Psoas muscle (tissue), 8 donors: ENCODE measurements at places on chromosomes 2 and 18.
A peak's percentile ranks its signal among the peaks of the same experiment; 100 is the strongest.

DNA sequence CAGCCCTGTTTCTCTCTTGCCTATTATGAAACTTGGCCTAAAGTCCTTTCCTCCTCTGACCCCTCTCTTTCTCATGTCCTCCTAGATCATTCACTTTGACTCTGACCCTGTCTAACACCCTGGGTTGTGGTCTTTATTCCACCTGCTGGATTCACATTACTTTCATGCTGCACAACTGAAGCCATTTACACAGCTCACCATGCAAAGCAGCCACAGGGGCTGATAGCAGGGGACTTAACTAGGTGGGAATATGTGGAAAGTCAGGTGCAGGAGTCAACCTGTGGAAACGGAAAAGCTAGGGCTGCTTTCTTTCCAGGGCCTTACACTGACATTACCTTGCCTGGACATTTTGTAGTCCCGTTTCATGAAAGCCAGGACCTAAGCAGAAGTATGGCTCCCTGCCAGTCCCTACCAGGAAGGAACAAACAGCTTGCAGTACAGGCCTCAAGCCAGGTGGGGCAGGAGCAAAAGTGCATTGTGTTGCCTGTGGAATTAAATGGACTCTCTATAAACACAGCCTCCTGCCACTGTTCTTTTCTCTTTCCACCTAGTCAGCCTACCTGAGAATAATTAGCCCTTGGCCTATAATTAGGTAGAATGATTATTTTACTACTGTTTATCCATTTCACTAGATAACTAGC lies 11.8 kb downstream of the MAPRE3 start:
- peak; percentile 84 for DNase-seq

DNA sequence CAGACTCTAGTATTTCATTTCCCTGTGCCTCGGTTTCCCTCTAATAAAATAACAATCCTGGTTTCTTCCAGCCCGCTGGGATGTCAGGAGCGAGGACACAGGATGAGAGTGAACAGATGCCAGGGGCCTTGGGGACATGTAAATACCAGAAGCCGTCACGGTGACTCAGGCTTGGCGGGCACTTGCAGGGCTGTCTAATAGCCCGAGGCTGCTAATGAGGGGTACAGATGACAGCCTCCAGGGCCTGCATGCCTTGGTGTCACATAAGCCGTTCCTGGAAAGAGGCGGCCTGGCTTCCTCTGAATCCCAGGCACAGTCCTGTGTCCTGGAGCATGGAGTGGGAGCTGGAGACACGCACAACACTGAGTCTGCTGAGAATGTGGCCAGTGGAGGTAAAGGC lies 28.2 kb downstream of the HS1BP3 start:
- DNase-seq: peak; percentile 85

GRCh38 chr2:173090276-173090877 lies 14.7 kb downstream of the MAP3K20 start:
- peak; percentile 51 for DNase-seq

- no peak for DNase-seq
Measured at GRCh38 chr18:452816-453215, 47.7 kb downstream of the COLEC12 start.

GRCh38 chr2:96201338-96201737 lies 7.3 kb downstream of the STARD7 start:
- no peak for DNase-seq

DNA sequence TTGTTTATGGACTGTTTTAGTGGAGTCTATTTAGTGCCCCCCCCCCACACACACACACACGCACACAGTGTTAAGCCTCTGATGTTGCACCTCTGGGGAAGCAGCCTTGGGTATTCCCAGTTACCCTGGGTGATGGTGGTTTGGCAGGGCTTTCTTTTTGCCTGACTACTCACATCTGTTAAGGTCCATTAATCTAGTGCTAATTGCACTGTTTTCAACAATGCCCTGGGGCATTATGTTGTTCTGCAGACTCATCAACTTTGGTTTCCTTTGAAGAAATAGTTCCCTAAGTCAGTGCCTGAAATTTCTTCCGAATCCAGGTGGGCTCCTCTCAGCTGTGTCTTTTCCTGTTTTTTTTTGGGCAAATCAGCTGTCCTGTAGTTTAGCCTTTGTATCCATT lies 34.7 kb downstream of the SPOPL start:
- DNase-seq: no peak

GRCh38 chr2:211367293-211367692 lies 810.9 kb downstream of the CPS1 start:
- no peak for DNase-seq

GRCh38 chr2:150426724-150427123 lies 60.7 kb downstream of the RND3 start:
- DNase-seq: no peak

DNA sequence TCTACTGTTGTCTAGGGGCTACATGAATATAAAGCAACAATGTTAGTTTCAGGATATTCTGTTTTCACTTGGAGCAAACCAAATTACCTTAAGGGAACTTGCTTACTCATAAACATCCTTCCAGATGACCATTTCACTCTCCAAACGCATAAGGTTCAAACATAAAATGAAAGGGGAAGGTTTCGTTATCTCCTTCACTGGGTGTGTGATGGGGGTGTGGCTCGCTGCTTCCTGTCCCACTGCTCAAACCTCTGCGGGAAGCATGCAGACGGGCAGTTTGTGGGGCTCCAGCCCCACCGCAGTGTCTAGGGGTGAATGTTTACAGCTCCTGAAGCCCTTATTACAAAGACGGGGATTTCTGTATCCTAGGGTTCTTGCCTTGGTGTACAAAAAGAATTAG lies 1310.9 kb upstream of the TMEFF2 start:
- DNase-seq: no peak
